ENCODE measurements at places on chromosomes 4 and X.

DNA sequence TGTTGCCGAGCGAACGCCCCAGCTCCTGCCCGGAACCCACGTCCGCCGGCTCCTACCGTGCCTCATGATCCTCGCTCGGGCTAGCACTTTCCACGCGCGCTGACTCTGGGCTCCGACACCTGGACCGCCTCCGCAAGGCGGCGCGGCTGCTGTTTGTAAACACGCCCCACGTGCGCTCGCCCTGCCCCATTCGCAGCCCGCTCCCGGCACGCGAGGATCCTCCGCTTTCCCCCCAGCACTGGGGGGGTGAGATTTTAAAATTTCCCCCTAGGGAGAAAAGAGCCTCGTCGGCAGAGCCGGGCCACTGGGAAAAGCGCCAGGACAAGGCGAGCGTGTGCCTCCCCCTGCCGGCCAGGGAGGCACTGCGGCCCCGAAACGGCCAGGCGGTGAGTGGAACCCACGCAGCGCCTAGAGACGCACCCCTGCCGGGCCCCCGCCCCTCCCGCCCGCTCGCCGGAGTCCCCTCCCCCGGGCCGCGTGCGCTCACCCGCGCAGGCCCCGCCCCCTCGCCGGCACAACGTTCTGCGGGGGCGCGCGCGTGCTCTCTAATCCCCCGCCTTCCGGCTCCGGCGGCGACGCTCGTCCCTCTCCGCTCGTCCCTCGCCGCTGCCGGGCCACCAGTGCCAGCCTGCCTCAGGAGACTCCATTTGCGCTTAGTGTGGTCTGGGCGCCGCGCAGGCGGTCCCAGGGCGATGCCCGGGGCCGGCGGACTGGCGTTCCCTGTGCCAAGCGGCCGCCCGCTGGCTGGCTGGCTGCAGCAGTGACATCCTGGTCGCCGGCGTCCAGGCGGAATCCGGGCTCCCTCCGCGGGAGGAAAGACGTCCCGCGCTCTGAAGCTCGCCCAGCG, at the start of gene TIGD2:
Gene TIGD2, plus strand, starts transcription at position 548 of the 847 bp plus-strand sequence. CDS start 1,442 bp downstream, outside the sequence.
- peak; percentile 92 for DNase-seq

DNA sequence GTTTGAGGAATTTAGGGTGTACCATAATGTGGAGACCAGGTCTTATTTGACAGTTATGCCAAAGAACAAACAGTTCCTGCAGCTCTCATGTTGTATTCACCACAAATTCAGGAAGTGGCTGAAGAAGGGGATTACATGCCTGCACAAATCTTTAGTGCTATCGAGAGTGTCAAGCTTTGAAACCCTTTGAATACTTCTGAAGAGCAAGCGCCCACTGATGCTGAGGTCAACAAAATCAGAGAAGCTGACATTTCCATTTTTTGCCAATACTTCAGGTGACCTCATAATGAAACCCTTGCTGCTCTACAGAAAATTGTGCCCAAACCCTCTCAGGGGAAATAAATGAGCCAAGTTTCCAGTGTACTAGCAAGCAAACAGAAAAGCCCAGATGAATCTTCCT, 28.4 kb downstream of the PAK3 start:
- no peak for DNase-seq

- peak; percentile 33 for DNase-seq
Measured at GRCh38 chr4:126592088-126592487, 1040.7 kb upstream of the INTU start.

- DNase-seq, result peak; percentile 13
Measured at GRCh38 chr4:102404431-102404969, 59.2 kb upstream of the SLC39A8 start.

GRCh38 chrX:107396783-107397182, 52.7 kb upstream of the FRMPD3 start:
- DNase-seq, result no peak

DNA sequence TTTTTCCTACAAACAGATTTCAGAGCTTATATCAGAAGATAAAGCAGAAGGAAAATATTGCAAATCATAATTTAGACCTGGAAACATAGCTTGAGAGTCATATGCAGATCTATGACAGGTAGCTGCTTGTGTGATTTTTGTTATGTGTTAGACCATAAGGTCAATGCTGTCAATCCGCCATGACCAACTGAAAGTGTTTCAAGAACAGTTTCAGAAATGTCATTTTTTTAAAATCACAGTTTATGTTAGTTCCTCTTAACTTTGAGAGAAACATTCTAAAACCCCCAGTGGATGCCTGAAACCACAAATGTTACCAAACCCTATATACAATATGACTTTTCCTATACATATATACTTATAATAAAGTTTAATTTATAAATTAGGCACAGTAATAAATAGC, 391.3 kb upstream of the FAM241A start:
- no peak for DNase-seq

GRCh38 chrX:130718137-130718536, 184.9 kb downstream of the ENOX2 start:
- no peak for DNase-seq

- DNase-seq, result peak; percentile 34
Measured at GRCh38 chrX:30893206-30893605, 4.2 kb upstream of the TAB3 start.

GRCh38 chr4:79682161-79682560, 274.1 kb upstream of the GK2 start:
- DNase-seq, result peak; percentile 73

DNA sequence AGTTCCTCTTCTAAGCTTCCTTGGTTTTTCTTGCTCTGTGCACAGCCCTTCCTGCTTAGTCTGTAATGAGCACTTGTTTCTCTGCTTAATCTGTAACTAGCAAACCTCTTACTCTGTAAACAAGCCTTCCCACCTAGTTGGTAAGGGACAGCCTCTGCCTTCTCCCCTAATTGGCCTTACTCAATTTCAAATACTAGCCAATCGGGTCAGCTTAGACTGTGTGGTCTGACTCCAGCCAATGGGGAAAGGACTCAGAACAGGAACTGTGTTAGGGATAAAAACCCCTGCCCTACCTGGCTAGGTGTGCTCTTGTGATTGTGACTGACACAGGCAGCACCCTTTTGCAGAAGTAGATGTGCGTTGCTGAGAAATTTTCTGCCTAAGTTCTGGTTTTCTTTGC, 136.5 kb upstream of the AADAT start:
- DNase-seq, result no peak

DNA sequence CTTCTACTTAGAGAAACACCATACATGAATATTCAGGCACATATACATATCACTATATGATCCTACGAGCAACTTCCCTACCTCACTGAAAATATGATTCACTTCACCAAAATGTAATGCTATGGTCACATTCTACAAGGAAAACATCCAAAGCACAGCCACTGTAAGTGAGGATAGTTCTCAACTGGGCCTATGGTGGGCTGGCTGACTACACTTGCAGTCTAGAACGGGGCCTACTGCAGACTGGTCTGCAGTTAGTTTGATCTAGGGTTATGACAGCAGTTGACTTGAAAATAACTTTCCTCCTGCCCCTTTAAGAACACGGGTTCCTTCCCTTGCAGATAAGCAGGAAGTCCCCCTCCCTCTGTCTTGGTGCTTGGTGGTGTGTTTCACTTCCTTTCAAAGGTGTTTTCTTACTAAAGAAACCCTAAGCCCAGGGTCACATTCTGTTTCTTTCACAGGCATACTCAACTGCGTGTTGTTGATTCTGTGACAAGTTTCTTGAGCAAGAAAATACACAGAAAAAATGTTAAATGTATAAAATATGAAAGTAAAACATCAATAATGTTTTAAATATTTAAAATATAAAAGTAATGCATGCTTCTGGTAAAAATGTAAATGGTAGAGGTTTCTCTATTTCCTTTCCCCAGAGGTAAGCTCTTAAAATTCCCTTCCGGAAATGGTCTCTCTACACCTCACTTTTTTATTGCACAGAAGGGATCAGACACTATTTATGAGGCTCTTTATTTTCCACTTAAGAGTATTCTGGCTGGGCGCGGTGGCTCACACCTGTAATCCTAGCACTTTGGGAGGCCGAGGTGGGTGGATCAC, 18.0 kb upstream of the TMSB4X start:
- DNase-seq, result peak; percentile 79

GRCh38 chr4:162015090-162015489, 148.7 kb downstream of the FSTL5 start:
- peak; percentile 57 for DNase-seq

DNA sequence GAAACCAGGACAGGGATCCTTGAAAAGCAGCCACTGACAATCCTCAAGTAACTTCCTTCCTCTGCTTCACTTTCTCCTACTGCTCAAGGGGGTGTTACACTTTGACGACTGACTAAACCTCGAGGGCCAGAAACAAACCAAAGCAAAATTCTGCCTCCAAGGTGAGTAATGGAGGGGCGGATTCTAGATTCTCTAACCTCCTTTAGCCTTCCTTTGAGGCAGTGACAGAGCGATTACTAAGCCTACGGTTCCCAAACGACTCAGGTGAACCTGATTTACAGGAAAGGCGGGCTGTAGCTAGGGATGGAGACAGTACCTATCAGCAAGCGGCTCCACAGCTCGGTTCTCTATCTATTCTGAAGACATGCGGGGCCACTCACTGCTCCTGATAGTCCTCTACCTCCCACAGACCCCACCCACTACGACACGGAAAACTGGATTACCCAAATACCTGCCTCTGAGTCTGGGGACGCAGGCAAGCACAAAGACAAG, 487 bp downstream of the TBCK start:
- DNase-seq, result peak; percentile 31

DNA sequence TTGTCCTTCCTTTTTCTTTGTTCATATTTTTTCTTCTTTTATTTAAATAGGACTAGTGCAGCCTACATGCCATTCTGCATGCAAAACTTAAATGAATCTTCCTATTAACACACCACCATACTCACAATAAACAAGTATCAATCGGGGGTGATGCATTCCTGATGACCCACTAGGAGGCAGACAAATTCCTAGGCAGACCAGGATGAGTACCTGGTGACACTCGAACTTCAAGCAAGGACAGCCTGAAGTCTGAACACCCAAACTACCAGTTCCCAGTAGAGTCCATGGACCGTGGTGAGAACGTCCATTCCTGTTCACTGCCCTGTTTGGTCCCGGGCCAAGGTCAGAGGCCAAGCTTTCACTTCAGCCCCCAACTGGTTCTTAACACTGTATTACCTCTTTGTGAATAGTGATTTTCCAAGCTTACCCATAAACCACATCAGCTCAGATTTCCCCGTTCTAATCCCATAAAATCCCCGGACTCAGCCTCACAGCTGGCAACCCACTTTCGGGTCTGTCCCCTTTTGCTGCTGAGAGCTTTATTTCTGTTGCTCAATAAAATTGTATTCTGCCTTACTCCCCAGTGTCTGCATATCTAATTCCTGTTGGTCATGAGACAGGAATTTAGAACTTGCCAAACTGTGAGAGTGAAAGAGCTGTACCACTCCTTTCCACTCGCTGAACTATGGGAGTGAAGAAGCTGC, 1286.6 kb downstream of the FSTL5 start:
- DNase-seq, result peak; percentile 24

DNA sequence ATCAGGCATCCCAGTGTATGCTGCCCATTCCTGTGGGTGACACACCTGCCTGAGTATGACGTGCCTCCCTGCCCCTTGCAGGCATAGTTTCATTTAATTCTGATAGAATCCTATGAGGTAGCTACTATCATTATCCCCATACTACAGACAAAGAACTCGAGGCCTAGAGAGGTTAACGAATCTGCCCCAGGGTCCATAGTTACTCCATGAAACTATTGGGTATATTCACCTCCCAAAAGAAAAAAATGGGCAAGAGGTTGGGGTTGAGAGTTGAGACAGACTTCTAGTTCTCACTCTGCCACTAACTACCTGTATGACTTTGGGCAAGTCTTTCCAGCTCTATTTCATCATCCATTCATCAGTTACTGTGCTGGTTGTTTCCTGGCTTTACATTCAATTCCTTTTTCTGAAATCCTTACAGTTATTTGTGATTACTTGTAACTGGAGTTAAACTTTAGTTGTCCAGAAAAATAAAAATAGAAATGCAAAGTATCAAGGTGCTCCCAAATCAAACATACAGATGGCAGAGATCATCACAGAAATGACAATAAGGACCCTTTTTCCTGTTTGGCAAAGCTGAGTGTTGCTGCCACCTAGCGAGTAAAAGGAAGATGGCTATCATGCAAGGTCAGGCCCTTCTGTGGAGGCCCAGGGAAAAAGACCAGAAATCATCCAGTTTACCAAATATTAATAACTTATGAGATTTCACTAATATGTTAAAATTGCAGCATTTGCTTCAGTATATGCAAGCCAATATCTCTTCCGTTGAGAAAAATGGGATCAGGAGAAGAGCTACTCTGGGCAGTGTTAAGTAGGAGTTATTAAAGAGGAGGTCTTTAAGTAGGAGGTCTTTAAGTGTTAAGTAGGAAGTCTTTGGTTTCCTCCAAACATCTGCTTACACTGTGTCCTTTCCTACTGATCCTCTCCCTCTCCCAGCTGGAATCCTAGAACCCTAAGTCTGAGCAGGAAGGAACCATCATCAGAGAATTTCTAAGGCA, 17.1 kb upstream of the MAP7D3 start:
- DNase-seq, result peak; percentile 60

- no peak for DNase-seq
Measured at GRCh38 chr4:108109997-108110416, 58.7 kb downstream of the LEF1 start.

GRCh38 chr4:172962564-172963353, 205.9 kb upstream of the GALNT7 start:
- DNase-seq, result peak; percentile 33

DNA sequence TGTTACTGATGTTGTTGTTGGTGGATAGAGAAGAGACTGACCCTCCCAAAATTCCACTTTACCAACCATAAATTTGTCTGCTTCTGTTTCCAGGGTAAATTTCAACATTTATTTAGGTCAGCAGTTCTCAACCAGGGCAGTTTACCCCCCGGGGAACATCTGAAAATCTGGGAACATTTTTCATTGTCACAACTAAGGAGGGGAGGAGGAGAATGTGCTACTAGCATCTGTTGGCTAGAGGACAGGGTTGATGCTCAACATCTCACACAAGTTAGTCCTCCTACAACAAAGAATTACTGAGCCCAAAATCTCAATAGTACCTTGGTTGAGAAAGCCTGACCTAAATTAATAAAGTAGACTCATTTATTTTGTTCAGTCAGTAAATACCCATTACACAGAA, 25.7 kb downstream of the KCTD8 start:
- DNase-seq, result no peak

DNA sequence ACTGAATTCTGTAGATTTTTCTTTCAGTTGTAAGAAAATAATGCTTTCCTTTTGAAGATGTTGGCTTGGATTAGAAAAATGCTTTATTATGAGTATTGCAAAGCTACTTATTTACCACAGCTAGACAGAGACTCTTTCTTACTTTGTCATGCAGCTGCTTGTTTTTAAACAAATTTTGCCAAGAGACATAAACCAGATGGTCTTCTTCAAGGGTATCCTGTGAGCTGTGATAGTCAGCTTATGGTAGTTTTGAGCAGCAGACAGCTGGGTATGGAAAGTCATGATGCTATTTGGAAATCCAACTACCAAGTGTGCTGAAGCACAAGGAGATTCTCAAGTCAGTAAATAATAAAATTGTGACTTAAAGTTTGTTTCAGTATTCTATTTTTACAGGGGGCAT, 941.5 kb downstream of the DMD start:
- DNase-seq, result no peak

- DNase-seq, result no peak
Measured at GRCh38 chr4:158890294-158890693, 121.5 kb downstream of the FNIP2 start.
